ENCODE measurements at places on chromosomes 7 and 10.

DNA sequence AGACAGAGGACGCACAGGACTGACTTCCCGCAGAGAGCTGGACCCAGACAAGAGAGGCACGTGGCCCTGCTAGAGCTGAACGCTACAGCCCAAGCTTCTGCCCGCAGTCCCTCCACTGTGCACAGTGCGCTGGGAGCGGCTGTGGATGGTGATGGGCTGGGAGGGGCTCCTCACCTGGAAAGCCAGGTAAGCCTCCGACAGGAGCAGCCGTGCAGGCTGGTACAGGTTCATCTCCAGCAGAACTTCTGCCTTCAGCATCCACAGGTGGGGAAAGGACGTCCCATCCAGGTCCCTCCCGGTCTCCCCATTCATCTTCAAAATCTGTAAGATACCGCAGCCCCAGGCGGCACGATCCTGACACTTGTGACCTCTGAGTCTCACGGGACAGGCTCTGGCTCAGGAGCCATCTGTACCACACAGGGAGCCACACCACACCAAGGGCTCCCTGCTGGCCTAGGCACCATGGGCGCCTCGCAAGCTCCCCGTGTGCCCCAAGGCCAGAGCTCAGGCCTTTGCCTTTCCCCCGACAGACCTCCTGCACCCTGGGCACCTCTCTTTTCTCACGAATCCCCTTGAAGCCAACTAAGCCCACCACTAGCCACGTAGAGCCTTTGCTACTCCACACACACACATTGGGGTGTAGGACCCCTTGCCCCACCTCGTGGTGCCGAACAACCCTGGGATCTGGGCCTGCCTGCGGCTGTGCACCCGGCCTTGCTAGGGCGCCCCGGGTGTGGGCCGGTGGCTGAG lies 76.3 kb downstream of the CFAP46 start:
- no peak for DNase-seq

DNA sequence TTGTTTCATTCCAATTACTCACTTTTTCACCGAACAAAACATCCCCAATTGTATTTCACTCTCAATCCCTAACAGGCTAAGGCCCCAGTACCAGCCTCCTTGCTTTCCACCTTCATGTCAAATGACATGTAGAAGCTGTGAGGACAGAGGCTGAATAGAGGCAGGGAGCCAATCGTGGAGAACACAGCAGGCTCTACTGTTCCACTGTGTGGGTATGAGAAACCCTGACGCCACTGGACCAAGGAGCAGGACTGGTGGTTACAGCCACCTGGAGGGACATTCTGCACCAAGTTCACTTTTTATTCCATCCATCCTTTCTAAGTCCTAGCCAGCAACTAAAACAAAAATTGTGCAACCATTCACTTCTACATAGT lies 502.8 kb downstream of the SORCS1 start:
- DNase-seq, result no peak

- no peak for DNase-seq
Measured at GRCh38 chr10:76202777-76203176, 771.4 kb downstream of the LRMDA start.

- DNase-seq, result no peak
Measured at GRCh38 chr10:128091636-128092210, 34.5 kb downstream of the MKI67 start.

DNA sequence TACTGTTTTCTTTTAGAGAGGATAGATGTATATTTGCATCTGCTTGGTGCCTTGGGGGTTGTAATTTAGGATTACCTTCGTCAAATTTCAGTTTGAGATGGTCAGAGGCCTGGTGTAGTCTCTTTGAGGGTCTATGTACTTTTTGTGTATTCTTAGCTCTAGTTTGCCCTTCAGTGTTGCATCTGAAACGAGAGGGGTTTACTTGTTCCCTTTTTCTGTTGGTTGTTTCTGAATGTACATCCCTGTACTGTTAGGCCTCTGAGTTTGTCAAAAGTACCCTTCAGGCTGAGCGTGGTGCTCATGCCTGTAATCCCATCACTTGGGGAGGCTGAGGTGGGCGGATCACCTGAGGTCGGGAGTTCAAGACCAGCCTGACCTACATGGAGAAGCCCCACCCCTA lies 60.0 kb downstream of the MLLT10 start:
- DNase-seq, result no peak

DNA sequence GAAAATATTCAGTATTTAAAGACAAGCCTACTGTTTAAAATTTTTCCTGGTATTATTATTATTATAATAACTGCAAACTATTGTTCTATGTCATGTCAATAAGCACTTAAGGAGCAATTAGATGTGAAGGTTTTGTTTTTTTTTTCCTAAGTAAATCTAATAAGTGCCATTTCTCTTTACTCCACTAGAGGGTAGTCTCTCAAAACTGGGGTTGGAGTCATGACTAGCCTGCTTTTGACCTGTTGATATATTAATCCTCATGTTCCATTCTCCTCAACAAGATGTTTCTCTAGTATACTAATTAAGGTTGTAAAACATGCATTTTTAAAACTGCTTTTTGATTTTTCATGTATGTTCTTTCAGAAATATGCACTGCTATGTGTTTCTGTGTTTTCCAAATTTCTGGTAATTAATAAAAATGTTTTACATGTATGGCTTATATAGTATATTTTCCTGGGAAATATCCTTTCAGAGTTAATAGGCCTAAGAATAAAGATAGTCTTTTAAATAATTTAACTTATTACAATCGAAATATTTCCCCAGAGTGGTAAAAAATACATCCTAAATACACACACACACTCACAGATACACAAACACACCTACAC lies 1.0 kb upstream of the LRRN3 start:
- no peak for DNase-seq
